ENCODE measurements at places on chromosomes 5 and 9. TPM values are rescaled to one million over a fixed set of nuclear protein-coding genes. Genes with fewer than 3 reads are reported as not detected.

FAM221B gene
- total RNA-seq, result not detected

NEUROG1 gene
- not detected for total RNA-seq

FOCAD gene
- total RNA-seq, result 63.4 TPM

ZNF454 gene
- 7.7 TPM for total RNA-seq

EQTN gene
- 0.61 TPM for total RNA-seq

ZCCHC9 gene
- total RNA-seq, result 16.6 TPM

PCDHGA3 gene
- total RNA-seq, result 10.5 TPM

IFNK gene
- not detected for total RNA-seq

FGFR4 gene
- total RNA-seq, result 1.1 TPM

CEL gene
- total RNA-seq, result 0.30 TPM

SAP30L gene
- total RNA-seq, result 35.5 TPM

CDK5RAP2 gene
- total RNA-seq, result 50.1 TPM

ARL14EPL gene
- total RNA-seq, result not detected

NFIL3 gene
- 20.4 TPM for total RNA-seq

CDHR2 gene
- 0.20 TPM for total RNA-seq

FBN2 gene
- 99.7 TPM for total RNA-seq

SLC23A1 gene
- not detected for total RNA-seq

SHOC1 gene
- not detected for total RNA-seq

CCL28 gene
- 2.6 TPM for total RNA-seq

SHB gene
- 12.5 TPM for total RNA-seq

ZNF883 gene
- 14.1 TPM for total RNA-seq

All from spinal cord (tissue), 10 donors.